ENCODE measurements at places on chromosomes 4 and X.

DNA sequence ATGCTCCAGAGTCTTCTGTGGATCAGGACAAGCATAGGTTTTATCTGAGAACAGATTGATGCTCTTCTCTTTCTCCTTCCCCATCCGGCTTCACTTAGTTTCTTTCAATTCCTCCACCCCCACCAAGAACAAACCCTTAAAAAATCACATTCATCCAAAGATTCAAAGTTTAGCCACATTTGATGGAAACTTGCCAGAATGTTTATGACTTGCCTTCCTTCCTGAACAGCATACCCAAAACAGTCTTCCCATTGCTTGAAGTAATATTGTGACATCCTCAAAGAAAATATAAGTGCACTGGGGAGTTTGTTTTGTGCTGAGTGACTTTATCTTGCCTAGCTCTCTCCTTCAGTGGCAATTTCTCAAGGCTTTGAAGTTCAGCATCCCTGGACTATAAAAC lies 83.0 kb downstream of the MAGEB17 start:
- no peak for DNase-seq

DNA sequence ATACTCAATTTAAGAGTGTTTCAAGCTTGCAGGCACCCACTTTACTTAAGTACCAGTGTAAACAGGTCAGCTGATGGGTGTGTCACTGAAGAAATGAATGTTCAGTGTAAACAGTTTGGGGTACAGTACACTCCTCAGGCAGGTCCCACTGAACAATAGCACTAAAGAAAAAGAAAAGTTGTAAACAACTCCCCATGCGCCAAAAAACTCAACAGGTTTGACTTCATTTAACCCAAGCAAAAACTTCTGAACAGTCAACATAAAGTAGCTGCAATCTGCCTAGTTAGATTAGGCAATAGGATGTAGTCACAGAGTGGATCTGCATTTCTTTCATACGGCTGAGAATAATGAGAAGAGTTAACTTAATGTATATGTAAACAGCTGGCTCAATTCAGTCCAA lies 93.2 kb downstream of the FAM13A start:
- DNase-seq: no peak

DNA sequence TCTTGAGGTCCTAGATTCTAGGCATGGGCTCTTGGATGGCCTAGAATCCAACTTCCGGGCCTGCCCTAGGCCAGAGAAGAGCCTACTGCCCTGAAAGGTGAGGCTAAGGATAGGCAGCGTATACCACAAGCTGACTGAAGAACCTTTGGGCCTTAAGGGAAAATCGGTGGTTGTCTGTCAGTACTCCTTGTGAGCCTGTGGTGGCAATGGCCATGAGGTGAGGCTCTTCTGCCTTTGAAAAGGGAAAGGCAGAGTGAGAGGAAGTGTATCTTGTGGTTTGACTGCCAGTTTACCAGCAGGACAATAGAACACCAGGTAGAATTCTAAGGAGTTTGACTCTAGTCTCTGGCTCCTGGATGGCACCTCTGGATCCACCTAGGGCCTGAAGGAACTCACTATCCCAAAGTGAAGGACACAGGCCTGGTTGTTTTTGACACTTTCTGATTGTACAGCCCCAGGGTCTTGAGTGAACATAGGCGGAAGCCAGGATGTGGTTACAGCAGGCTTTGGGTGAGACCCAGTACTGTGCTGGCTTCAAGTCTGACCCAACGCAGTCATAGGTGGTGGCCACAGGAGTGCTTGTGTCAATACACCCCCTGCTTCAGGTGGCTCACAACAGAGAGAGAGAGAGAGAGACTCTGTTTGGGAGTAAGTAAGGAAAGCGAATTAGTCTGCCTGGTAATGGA lies 20.9 kb downstream of the ITIH6 start:
- no peak for DNase-seq

- DNase-seq: no peak
Measured at GRCh38 chr4:124757126-124757525, 44.6 kb upstream of the ANKRD50 start.

DNA sequence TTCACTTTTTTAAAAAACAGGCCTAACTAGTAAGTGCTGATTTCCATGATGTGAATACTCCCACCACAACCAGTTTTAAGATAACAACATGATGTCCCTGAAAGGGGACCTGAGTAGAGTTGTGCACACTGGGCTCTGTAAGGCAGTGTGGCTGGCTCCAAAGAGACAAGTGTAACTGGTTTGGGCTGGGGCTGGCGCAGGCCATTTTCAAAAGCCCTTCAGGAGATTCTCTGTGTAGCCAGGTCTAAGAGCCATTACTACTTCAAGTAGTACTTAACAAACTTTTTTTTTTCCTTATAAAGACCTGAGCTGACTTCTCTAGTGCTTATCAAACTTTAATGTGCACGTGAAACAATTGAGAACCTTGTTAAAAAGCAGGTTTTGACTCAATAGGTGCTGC lies 4.3 kb downstream of the QRFPR start:
- DNase-seq: no peak

DNA sequence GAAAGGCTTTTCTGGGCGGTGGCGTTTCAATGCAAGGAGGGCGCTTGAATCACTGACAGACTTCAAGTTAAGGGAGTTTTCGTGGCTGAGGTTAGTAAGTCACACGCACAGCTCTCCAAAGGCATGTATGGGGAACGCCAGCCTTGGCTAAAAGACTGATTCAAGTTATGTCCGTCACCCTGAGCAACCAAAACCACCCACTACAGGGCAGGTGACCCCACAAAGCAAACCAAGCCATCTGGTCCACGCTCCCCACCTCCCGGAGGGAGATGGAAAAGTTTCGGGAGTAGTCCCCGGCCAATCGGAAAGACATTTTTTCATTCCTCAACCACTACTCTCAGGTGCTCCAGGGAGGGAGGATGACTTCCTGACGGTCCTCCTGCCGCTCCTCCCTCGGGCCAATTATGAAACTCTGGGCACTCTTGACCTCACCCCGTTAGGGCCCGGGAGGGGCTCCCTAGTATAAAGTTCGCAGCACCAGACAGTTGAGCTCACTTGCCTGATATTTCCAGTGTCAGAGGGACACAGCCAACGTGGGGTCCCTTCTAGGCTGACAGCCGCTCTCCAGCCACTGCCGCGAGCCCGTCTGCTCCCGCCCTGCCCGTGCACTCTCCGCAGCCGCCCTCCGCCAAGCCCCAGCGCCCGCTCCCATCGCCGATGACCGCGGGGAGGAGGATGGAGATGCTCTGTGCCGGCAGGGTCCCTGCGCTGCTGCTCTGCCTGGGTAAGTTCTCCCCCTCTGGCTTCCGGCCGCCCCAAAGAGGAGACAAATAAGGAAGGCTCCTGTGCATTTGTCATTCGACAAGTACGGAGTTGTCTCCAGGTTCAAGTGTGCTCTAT lies at the start of gene EREG:
TSS of gene EREG (plus strand) at position 494 of the 840 bp plus-strand sequence. CDS start at position 658, 164 bp downstream.
- DNase-seq: no peak

GRCh38 chr4:37994569-37994968 lies 34.4 kb downstream of the PTTG2 start:
- no peak for DNase-seq

GRCh38 chr4:18536428-18536827 lies 514.9 kb upstream of the LCORL start:
- DNase-seq: no peak

- no peak for DNase-seq
Measured at GRCh38 chr4:47050761-47051725, 19.7 kb downstream of the GABRB1 start.

- DNase-seq: no peak
Measured at GRCh38 chr4:51830156-51830720, 12.7 kb upstream of the DCUN1D4 start.

DNA sequence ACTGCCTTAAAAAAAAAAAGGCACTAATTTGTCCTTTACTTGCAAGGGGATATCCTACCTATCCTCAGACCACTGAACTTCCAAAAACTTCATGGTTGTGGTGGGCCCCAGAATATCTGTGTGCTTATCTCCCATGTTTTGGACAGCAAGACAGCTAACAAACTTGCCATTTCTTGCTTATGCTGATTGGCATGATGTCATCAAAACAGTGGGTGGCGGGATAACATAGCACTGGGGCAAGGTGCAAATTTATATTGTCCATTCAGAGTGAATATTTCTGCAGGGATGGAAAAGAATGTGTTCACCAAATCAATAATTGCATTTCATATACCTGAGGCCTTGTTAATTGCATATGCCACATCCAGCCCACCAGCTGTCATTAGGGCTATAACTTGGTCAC lies 23.5 kb downstream of the HAUS3 start:
- DNase-seq: no peak

GRCh38 chr4:139084804-139085093 lies 69.2 kb downstream of the NOCT start:
- DNase-seq: no peak

DNA sequence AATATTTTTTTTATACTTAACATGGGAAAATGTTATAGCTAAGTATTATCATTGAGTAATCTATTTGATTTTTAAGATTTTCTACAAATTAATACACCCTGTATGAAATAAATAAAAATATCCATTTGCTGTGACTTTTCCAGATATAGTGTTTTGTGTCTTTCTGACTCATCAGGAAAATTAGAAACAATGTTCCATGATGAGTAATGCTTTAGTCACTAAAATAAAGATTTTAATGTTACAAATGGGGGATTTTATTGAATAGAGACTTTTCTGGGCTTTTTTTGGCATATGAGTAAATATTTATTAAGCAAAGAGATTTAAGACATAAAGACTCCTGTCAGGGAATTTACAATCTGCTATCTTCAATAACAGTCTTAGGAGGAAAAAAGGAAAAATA lies 279.2 kb upstream of the NOCT start:
- no peak for DNase-seq

DNA sequence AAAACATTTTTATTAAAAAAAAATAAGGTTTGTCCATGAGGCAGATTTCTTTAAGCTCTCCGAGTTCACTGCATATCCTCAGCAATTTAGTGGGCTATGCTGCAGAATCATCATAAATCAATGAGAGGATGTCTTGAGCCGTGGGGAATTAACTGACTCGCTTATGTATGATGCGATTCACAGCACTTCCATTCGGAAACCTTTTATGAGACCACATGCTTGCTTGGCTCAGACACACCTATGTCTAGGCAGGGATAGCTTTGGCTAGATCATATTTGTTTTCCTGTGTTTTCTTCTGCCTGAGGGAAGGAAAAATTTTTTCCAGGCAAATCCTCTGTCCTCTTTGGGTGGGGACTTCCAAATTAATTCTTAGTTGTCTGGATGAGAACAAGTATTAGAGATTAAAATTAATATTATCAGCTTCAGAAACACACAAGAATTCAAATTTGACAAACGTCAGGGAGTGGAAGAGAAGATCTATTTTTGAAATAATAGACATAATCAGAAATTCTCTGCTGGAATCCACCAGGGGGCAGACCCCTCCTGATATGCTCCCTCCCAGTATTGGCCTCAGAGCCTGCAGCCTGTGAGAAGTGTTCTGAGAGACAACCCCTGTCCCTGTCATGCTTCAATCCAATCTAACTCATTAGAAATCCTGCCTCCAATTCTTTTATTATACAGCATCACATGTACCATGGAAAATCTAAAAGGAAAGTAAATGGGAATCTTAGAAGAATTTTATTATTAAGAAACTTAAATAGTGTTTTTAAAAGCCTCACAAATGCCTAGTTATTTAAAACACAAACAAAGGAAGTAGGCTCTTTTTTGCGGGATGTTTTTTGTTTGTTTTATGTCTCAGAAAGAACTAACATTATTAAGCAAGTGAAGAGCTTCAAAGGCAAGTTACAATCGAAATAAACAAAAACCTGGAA lies 345.1 kb upstream of the TACR3 start:
- DNase-seq: no peak

DNA sequence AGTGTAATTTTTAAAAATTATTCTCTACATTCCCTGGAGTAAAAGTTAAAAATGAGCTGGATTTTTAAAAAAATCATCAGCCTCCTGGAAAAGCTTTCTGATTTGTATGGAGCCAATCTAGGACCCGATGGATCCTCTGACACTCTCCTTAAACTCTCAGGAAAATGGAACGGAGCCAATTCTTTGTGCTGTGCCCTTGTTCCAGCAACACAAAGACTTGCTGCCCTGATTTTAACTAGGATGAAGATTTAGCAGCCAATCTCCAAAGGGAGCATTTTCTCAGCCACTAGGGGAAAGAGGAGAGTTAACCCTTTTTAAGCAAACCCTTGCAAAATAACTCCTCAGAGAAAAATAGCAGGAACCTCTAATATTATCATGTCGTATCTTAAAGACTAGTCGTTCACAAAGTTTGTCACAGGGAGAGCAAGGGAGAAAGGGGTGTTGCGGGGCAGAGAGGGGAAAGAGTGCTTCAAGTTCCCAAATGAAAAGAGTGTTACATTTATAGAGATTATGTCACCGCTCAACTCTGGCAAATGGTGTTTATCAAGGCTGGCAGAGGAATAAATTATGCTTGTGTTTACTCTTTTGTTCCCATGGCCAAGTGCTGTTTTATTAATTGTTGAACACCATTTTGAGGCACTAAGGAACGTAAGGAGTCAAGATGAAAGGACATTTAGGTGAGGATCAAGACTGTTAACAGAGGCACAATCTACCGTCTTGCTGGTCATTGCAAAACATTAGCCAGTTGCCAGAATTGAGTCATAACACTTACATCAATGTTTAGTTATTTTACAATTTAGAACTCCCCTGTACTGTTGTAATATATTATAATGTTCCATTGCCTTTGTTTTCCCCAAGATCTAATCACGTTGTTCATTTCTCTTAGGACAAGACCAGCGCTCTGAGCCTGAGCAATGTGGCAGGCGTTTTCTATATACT lies 250.7 kb downstream of the THOC2 start:
- no peak for DNase-seq

- DNase-seq: no peak
Measured at GRCh38 chrX:143674926-143675325, 39.0 kb upstream of the SLITRK4 start.

GRCh38 chr4:3780347-3781171 lies 14.4 kb downstream of the ADRA2C start:
- DNase-seq: no peak

- no peak for DNase-seq
Measured at GRCh38 chr4:128770807-128771206, 38.7 kb upstream of the JADE1 start.

- DNase-seq: no peak
Measured at GRCh38 chr4:65911720-65912119, 241.4 kb upstream of the EPHA5 start.

- DNase-seq: no peak
Measured at GRCh38 chr4:78551420-78552351, at the start of gene ANXA3. Gene ANXA3, plus strand, starts transcription at chr4:78551770. Its CDS starts 2,704 bp downstream, at chr4:78554474.

GRCh38 chr4:118396881-118397622 lies 44.2 kb upstream of the PRSS12 start:
- DNase-seq: no peak

GRCh38 chrX:53280331-53281320 lies 758 bp downstream of the IQSEC2 start:
- no peak for DNase-seq

Measured in T-helper 9 cell (primary cell).